ENCODE measurements at places on chromosomes 3 and 15.

DNA sequence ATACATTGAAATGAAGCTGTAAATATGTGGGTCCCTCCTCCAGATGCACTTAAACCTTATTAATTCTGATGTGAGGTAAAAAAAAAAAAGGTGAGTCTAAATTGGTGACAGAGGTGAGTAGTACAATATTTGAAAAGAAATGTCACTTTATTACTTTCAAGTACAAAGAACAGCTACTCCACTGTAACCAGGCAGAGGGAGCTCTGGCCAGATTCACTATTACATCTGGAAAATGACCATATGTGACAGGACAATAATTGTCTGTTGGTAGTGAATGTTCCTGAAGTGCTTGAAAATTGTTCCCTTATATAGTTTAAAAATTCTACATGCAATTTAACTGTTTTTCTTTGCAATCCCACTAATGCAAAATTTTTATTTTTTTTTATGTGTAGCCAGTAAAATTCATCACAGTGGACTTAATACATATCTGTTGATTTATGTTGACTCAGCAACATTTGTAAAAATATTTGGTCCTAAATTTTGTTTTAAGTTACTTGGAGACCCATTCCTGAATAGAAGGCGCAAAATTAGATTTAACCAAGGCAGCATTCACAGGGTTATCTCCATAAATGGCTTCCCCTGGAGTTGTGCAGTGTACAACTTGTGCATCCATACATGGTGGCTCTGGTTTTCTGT lies 231.9 kb upstream of the TBC1D5 start:
- no peak for DNase-seq

DNA sequence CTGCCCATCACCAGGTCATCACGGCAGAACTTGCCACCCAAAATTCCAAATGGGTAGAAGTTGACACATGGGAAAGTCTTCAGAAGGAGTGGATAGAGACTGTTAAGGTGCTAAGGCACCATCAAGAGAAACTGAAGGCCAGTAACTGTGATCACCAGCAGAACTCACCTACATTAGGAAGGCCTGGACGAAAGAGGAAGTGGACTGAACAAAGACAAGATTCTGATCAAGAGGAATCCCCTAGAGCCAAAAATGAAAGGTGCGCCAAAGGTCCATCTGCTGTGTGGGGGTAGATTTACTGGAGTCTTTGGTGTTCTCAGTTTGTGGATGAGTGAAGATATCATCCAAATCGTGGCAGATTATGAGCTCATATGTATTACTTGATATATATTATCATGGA lies 46.3 kb upstream of the P3H2 start:
- DNase-seq = no peak

- no peak for DNase-seq
Observed at GRCh38 chr3:187828579-187829452, 83.5 kb upstream of the BCL6 start.

GRCh38 chr3:83224101-83224868 lies 1462.8 kb upstream of the GBE1 start:
- DNase-seq = no peak

GRCh38 chr3:137992592-137992991 lies 17.4 kb upstream of the CLDN18 start:
- no peak for DNase-seq

GRCh38 chr15:44300572-44300971 lies 12.1 kb downstream of the GOLM2 start:
- DNase-seq = no peak

DNA sequence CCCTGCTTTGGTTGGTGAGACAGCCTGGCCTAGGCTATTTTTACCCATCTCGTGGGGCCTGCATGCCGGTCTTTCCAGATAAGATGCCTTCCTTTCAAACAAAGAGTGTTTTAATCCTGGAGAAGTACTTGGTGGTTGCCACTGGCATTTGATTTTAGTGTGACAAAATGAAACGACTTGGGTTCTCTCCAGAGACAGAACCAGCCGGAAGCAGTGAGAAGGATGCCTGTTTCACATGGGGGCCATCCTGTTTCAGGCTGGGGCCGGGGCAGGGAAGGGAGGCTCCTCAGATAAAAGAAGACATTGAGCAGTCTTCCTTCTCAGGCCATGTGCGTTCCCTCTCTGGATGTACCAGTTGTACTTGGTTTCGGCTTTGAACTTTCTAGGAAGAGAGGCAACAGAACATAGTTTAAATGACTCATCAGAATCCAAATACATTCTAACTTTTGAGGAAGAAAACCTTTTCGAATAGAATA lies 74.9 kb downstream of the TOP2B start:
- no peak for DNase-seq

GRCh38 chr15:92614791-92615785 lies 40.5 kb downstream of the FAM174B start:
- DNase-seq = no peak

- DNase-seq = no peak
Observed at GRCh38 chr15:66147440-66147839, 106.1 kb downstream of the MEGF11 start.

GRCh38 chr3:38387862-38388261 lies 41.3 kb downstream of the XYLB start:
- no peak for DNase-seq

- DNase-seq = no peak
Observed at GRCh38 chr3:168862466-168862865, 766.7 kb upstream of the GOLIM4 start.

DNA sequence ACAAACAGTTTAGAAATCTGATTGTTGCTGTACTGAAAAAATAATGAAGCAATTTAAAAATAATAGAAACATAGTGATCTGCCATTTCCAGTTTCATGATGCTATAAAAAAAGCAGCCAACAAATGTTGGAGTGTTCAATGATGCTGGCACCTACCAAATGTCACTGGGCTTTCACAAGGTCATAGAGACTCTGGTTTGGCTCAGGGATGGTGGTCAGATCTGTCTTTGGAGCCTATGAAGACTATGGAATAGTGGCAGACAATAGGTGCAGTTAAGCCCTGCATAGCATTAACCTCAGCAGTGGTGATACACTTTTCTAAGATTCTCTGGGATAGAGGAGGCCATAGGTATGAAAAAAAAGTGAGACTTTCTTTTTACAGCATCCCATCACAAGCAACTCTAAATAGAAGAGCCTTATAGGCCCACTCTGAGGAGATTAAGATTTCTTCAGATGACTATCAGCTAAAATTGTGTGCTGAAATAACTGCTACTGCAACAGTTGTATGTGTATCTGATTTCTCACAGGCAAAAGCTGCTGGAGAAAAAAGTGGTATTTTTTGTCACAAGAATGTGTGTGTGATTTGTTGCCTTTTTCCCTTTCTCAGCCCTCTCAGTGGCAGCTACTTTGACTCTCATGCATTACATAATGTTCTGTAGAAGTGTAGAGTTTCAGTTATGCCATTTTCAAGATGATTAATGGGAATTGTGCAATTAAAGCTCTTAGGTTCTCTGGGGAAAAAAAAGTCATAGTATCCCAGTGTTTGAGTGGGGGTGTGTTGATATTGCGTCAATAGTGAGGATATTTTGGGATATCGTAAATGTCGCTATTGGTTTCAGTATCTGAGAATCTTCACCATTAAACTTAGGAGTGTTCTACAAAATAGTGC lies 137.4 kb downstream of the MBNL1 start:
- DNase-seq = peak; percentile 75

- DNase-seq = no peak
Observed at GRCh38 chr15:56341201-56341600, 24.0 kb upstream of the TEX9 start.

DNA sequence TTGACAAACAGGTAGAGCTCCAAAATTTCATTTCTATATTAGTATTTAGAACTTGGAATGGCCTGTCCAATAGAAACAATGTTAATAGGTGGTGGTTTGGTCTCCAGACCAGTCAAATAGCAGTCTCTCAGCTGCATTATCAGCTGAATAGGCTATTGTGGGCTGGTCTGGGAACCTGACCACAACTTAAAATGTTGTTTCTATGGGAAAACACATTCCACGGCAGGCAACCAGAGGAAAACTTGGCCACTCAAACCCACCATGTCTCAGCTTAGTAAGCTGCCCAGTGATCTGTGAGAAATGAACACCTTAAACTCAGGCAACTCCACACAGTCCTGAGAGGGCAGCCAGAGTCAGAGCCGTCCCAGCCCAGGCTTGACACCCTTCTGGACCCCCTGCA lies 20.4 kb downstream of the FBN1 start:
- no peak for DNase-seq

DNA sequence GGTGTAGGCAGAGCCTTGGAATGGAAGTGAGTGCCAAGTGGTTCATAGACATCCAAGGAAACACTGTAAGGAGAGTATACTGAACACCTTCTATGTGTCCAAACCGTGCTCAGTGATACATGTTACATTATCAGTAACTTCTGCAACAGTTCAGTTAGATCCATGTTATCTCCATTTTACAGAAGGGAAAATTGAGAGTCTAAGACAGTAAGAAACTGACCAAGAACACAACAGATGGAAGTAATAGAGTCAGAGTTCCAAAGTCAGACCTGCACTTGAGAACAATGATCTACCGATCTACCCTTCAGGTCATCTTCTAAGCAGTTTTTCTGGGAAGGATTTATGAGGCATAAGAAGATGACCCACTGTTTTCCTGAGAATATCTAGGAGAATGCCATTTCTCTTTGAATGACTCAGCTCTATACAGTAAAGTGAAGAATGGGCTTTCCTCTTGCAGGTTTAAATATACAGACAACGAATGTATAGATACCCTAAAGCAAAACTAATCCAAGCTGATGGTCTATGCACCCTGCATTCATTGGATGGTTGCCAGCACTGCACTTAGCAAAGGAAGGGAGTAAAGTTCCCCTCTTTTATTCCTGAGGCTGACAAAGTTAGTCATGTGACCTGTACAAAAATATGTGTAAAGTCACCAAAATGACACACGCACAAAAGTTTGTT lies 604.1 kb upstream of the MDFIC2 start:
- no peak for DNase-seq

GRCh38 chr3:22731901-22732300 lies 471.2 kb upstream of the UBE2E2 start:
- DNase-seq = no peak

DNA sequence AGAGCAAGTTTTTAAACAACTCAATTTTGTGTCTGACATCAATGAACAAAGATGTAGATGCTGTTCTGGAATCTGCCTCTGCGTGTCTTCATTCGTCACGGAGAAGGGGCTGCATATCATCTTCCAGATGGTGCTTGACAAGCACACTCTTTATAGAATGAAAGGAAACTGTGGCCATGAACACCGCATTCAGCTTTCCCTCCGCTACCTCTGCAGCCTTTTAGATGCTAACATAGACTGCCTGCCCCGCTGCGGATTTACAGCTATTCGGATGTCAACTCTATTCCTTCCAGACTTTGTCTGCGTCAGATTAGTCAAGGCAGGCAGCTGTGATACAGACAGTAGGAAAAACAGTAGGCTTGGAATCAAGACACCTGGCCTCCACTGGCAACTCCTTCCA lies 232.9 kb downstream of the TJP1 start:
- no peak for DNase-seq

- no peak for DNase-seq
Observed at GRCh38 chr3:186530415-186530814, 13.8 kb downstream of the CRYGS start.

- peak; percentile 81 for DNase-seq
Observed at GRCh38 chr3:153599685-153600084, 437.7 kb downstream of the RAP2B start.

DNA sequence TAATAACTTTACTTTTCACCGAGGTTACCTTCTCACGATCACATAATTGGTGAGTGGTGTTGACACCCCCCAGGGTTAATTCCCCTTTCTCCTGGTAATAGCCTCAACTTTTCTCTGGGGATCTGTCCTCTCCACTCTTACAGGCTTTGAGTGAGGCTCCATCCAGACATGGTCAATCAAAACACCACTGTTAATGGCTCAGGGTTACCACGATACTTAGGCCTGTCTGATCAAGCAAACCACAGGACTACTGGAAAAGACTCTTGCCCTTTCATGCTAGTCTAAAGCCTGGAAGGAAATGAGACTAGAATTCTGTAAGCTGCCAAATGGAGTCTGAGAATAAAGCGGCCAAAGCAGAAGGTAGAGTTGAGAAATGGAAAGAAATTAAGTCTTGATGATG lies 56.5 kb upstream of the STT3B start:
- no peak for DNase-seq

DNA sequence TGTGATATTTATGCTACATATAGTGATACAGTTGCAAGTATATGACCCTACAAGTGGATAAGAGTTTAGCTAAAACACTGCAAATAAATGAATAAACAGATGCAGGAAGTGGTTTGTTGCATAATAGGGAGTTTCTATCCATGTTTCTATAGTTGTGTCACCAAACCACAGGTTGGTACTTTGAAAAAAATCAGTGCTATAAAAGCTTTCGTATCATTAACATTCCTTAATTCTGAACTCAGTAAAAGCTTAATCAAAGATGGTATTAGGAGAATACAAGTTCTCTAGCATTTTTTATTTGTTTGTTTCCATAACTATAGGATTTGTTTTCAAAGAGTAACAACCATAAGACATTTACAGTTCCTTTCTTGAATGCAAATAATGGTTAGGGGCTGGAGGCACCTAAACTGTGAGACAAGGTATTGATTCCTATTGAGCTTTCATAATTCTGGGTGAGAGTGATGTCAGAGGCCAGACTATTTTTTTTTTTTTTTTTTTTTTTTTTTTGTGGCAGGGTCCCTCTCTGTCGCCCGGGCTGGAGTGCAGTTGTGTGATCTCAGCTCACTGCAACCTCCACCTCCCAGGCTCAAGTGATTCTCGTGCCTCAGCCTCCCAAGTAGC lies 29.6 kb downstream of the CPOX start:
- peak; percentile 58 for DNase-seq

DNA sequence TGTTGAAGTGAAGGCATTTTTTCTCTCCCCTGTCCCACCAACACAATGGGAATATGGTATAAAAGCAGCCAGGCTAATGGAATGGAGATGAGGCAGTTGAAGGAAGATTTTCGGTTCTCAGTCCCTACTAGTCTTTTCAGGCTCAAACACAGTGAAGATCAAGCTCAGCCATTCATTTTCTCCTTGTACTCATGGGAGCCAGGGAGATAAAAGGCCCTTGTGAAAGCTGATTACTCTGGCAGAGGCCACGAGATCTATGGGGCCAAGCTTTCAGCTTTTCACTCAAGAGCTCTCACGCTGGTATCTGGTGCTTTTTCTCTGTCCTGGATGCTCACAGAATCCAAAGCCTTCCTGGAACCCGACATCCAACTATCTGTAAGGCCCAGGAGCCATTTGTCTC lies 14.5 kb upstream of the FAN1 start:
- DNase-seq = no peak

- no peak for DNase-seq
Observed at GRCh38 chr15:88019656-88020055, 236.9 kb downstream of the NTRK3 start.

- no peak for DNase-seq
Observed at GRCh38 chr3:20503394-20504082, 317.5 kb upstream of the SGO1 start.

GRCh38 chr3:21691036-21691435 lies 60.0 kb downstream of the ZNF385D start:
- no peak for DNase-seq

DNA sequence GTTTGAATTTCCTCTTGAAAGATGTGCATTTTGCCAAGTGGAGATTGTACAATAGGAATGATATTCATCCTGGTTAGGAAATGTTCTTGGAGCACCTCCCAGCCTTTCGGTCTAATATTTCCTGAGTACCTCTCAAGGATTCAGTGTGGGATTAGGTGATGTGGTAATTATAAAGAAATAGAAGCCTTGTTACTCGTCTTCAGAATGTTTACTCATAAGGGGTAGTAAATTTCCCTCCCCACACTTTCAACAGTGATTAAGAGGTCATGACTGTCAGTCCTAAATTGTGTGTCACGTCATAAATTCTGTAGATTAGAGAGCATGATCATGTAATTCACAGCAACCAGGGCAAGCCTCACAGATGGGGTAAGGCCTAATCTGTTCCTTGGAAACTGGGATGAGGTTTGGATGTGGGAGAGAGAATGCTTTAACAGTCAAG lies 633.1 kb upstream of the TBL1XR1 start:
- DNase-seq = peak; percentile 74

- no peak for DNase-seq
Observed at GRCh38 chr15:45435124-45435903, 57.0 kb upstream of the GATM start.

Data from GM03348 (cell line).